ENCODE measurements at places on chromosomes 16 and 17.

DNA sequence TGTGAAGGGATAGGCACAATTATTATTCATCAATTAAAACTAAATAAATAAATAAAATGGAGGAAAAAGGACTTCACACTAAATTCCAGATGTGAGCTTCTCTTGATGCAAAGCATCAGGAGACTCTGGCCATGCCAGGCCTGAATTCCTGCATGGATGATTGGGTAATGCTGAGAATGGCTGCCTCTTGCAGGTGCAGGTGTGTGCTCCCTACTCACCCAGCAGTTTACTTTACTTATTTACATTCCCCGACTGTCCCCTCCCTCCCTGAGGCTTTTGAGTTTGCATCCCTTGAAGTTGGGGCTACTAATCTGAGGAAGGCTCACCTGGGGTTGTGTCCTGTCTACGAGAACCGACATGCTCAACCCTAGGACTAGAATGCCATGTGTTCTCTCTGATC, 200.4 kb downstream of the SHISA9 start:
- no peak for DNase-seq

DNA sequence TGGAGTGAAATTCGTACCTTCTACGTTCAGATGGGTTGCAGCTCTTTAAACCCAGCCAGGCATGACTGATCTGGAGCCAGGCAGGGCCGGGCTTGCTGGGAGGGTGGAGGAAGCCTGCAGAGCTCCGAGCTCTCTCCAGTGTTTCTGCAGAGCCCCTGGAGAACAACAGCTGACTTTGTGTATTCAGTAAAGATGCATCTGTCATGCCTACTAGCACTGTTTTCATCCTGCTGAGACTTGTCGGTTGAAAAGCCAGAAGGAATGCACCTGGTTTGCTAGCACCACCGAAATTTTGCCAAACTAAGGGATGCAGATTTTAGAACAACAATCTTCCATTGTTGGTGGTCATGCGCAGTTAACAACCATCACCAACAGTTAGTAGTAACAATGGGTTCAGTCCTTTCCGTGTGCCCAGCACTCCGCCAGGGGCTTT, 22.4 kb upstream of the SCNN1B start:
- peak; percentile 20 for DNase-seq

DNA sequence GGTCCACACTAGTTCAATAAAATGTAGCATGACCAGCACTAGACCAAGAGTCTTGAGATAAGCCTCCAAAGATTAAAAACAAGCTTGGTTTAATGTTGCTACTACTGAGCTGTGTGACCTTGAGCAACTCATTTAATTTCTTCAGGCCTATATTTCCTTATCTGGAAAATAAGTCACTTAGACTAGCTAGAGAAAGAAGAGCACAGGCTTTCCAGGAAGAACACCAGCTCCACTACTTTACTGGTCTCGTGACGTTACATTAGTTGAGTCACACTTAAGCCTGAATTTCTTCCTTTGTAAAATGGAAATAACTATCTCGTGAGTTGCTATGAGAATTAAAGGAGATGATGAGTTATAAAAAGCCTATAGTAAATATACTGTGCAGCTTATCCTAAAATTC, 5.4 kb downstream of the HELZ start:
- DNase-seq, result no peak

DNA sequence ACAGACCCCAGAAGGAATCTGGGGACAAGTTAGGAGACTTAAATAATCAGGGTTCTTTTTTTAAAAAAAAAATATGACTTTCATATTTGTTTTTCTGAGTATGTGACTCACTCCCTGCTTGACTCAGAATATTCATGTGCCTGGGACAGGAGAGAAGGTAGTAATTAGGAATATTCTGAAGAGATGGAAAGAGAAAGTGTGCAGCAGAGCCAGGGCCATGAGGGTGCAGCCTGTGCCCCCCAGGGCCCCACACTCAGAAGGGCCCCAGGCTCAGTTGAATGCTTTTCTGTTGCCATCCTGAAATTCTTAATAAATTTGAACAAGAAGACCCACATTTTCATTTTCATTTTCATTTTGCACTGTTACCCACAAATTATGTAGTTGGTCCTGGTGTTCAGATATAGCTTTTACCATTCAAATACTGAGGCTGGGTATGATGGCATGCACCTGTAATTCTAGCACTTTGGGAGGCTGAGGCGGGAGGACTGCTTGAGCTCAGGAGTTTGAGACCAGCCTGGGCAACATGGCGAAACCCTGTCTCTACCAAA, 11.5 kb upstream of the LONP2 start:
- DNase-seq, result no peak

- DNase-seq, result no peak
Observed at GRCh38 chr17:65058146-65058545, 1.6 kb upstream of the GNA13 start.

DNA sequence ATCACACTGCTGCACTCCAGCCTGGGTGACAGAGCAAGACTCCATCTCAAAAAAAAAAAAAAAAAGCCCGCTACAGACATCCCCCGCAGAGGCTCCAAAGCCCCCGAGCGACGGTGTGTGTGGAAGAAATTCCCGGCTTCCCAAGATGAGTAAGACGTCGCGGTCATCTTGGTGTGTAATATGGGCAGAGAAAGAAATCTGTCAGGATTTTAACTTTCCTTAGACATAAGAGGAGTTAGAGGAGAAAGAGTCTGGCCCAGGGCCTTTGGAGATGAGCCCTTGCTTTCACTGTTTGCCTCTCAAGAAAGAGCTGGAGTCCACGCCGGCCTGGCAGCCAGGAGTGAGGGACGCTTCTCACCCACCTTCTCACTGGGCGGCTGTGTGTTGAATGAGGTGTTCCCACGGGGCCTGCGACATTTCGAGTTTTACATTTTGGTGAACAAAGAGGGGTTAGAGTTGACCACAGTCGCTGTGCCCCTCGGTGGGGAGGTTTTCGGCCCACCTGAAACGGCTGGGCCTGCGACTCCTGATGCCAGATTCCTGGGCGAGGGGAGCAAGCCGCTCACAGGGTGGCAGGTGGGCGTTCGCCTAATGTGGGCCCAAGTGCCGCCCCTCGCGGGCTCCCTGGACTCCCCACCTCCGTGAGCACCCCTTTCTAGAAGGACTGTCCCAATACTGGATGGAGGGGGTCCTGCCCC, 17.9 kb downstream of the C1QTNF1 start:
- no peak for DNase-seq

DNA sequence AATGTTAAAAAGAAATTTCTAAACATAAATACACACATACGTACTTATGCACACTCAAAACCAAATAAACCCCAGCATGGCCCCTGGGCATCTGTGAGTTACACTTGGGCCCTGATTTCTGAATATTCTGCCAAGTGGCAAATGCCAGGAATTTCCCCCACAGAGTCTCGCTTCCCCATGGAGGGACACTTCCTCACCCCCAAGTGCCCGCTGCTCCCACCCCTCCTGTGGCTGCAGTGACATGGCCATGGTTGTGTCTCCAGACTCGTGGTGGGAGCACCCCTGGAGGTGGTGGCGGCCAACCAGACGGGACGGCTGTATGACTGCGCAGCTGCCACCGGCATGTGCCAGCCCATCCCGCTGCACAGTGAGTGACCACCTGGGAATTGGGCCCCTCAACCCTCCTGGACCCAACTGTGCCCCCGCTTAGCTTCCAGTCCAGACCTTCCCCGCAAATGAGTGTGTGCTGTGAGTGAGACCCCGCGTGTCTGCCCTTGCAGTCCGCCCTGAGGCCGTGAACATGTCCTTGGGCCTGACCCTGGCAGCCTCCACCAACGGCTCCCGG, 4.0 kb downstream of the ITGAD start:
- no peak for DNase-seq

DNA sequence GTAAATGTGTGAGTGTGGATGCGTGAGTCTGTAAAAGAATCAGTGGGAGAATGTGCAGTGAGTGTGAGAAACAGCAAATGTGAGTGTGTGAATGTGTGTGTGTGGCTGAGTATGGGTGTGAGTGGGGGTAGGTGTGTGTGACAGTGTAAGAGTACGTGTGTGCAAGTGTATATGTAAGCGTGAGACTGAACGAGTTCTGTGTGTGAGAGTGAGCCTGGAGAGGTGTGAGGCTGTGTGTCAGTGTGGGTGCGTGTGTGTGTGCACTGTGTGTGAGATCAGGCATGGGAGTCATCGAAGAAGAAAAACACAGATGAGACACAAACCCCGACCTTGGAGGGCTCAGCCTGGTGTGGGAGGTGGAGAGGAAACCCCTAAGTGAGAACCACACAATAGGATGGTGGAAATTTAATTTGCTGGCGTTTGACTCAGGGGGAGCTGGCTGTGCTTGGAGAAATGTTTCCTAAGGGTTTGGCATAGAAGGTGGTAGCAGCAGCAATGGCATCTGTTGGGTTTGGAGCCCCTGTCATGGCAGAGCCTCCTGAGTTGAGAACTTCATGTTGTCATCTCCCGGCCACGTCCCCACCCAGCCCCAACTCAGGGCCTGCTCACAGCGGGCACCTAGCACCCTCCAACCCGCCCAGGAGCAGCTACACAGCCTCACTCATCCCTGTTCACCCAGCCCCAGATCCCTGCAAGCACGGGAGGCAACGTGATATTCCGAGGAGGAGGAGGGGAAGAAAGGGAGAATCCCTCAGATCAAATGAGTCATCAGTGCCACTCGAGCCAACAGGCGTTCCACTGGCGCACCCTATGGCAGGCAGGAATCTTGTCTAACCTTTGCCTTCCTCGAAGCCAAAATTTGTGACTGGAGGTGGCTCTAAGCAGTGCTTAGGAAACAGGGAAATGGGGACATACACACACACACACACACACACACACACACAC, 14.3 kb upstream of the NUBP1 start:
- DNase-seq, result no peak

DNA sequence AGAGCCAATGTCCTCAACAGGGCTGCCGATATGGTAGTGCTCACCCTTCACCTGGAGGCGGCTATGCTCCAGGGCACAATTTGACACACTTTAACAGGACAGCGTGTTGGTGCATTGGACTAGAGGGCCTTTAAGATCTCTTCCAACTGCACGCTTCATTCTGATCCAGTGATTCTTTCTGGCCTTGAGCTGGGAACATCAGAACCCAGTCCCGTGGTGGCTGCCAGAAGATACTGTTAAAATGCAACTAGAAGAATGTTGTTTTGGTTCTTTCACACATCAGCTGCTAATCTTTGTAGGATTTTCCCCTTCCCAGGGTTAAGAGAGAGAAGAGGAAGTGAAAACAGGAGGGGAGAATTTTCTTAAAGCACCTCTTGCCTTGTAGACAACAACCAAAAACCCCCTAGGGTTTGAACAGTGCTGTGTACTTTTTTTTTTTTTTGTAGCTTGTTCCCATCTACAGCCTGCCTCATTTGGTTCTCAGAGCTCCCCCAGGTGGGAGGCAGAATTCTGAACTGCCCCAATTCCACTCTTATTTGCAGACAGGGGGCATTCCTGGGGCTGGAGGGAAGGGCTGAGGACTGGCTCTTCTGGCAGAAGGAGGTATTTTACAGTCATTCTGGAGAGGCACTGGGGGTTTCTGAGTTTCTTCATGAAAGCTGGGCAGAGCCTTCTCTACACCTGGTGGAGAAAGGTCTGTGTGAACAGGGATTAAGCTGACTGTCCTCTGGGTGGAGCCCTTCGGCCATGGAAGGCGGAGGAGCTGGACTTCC, 32.4 kb downstream of the SMARCE1 start:
- DNase-seq, result peak; percentile 18

GRCh38 chr17:37671824-37672547, 28.7 kb upstream of the DDX52 start:
- DNase-seq, result no peak

DNA sequence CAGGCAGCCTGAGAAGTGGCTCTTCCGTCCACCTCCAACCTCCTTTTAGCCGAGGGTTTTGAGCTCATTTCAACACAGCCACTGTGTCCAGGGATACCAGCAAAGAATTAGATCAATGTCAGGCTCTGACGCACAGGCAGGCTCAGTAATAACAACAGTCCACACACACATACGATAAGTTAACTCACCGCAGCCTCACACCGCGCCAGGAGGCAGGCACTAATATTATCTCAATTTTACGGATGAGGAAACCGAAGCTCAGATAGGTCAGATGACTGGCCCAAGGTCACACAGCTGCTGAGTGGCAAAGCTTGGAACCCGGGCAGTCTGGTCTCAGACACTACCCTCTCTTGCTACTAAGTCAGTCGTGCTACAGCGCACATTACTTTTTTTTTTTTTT, 22.9 kb downstream of the ABR start:
- no peak for DNase-seq

Measured in neuronal stem cell (in vitro differentiated cells).